ENCODE measurements at places on chromosomes 6 and 20.

GRCh38 chr6:169980826-169981450 lies 229.5 kb downstream of the ERMARD start:
- DNase-seq = no peak

DNA sequence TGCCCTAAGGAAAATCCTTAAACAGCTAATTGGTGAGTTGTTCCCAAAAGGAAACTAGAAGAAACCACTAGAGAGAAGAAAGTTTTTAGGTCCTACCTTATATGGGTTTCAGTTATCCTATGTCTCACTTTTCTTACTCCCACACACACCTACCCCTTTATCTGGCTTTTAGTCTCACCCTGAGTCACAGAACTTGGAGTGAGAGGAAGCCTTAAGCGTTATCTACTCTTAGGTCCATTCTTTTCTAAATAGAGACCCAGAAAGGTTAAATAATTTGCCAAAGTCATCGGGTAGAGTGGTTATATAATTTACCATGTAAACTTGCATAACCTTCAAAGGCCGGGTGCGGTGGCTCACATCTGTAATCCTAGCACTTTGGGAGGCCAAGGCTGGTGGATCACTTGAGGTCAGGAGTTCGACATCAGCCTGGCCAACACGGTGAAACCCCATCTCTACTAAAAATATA lies 4.3 kb upstream of the RPP21 start:
- no peak for DNase-seq

DNA sequence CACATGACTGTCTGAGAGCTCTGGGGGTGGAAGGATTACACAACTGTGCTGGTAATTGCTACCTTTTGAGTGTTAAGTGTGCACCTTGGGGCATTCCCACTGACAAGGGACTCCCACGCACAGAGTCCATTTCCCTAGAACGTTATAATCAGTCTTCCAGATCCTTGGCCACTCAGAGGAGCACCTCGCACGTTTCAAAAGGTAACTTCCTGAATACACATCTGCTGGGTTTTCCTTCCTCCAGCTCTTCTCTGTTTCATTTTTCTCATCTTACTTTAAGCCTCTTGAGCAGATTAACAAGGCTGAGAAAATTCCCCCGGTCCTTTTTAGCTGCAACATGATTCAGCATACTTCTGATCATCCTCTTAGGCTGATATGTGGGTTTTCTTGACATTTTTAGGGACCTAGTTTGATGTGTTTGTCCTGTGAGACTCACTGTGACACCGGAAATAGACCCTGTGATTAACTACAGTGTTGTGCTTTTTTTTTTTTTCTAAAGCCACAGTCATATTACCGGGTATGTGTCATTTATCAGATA lies 98.4 kb upstream of the DUSP22 start:
- DNase-seq = no peak

GRCh38 chr6:85580118-85580877 lies 13.4 kb downstream of the SNX14 start:
- no peak for DNase-seq

GRCh38 chr6:139124887-139125672 lies 9.8 kb upstream of the HECA start:
- DNase-seq = peak; percentile 58

DNA sequence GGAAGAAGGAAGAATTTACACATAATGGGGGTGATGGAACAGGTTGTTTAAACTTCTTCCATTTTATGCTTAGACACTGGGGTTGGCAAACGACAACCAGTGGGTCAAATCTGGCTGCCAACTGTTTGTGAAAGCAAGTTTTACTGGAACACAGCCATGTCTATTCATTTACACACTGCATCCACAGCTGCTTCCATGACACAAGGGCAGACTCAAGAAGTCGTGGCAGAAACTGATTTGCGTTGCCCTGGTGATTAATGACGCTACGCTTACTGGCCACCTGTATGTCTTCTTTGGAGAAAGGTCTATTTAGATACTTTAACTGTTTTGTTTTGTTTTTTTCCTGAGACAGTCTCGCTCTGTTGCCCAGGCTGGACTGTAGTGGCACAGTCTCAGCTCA lies 19.0 kb downstream of the CTCFL start:
- DNase-seq = no peak

GRCh38 chr20:38209736-38210405 lies 44.8 kb upstream of the TGM2 start:
- DNase-seq = no peak

- no peak for DNase-seq
Measured at GRCh38 chr6:23246896-23247295, 677.5 kb downstream of the HDGFL1 start.

- no peak for DNase-seq
Measured at GRCh38 chr20:16263582-16263981, 309.7 kb downstream of the KIF16B start.

DNA sequence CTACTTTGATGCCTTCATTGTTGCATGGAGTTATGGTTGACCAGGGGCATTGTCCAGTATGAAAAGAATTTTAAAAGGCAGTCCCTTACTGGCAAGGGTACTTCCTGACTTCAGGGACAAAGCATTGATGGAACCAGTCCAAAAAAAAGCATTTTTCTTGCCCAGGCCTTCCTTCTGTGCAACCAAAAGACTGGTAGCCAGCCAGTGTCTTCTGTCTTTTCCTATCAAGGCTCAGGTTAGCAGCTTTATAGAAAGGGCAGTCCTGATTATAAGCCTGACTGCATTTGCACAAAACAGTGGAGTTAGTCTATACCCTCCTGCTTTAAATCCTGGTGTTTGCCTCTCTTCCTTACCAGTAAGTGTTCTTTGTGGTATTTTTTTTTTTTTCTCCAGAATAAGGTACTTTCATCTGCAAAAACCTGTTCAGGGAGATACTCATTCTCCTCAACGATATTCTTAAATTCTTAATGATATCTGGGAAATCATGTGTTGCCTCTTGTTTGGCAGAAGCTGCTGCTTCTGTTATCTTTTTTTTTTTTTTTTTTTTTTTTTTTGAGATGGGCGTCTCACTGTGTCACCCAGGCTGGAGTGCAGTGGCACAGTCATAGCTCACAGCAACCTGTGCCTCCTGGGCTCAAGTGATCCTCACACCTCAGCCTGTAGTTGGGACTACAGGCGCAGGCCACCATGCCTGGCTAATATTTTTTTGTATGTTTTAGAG lies 33.9 kb downstream of the SCAF8 start:
- no peak for DNase-seq

GRCh38 chr6:149425224-149425623 lies 25.2 kb downstream of the SUMO4 start:
- no peak for DNase-seq

- DNase-seq = no peak
Measured at GRCh38 chr20:37316116-37316774, 26.8 kb downstream of the MANBAL start.

DNA sequence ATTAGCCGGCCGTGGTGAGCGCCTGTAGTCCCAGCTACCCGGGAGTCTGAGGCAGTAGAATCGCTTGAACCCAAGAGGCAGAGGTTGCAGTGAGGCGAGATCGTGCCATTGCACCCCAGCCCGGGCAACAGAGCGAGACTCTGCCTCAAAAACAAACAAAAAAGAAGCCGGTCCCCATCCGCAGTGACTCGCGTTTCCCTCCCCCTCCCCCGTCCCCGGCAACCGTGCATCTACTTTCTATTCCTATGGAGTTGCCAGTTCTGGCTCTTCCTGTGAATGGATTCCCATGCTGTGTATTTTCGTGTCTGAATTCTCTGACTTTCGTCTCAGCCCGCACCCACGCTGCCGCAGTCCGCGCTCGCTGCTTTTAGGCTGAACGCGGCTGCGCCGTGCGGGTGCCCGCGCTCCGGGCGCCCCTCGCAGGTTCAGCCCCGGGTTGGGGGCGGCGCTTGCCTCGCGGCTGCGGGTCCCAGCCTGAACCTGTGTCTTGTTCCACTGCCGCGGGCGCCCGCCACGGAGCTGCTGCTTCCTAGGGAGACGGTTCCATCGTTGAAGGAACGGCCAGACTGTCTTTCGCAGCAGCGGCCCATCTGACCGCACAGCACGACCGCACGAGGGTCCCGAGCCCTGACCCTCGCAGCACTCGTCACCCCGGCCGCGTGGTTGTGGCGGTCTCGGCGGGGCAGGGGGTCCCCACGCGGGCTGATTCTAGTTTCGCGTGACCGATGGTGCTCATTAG lies 1.1 kb upstream of the MRGBP start:
- no peak for DNase-seq

DNA sequence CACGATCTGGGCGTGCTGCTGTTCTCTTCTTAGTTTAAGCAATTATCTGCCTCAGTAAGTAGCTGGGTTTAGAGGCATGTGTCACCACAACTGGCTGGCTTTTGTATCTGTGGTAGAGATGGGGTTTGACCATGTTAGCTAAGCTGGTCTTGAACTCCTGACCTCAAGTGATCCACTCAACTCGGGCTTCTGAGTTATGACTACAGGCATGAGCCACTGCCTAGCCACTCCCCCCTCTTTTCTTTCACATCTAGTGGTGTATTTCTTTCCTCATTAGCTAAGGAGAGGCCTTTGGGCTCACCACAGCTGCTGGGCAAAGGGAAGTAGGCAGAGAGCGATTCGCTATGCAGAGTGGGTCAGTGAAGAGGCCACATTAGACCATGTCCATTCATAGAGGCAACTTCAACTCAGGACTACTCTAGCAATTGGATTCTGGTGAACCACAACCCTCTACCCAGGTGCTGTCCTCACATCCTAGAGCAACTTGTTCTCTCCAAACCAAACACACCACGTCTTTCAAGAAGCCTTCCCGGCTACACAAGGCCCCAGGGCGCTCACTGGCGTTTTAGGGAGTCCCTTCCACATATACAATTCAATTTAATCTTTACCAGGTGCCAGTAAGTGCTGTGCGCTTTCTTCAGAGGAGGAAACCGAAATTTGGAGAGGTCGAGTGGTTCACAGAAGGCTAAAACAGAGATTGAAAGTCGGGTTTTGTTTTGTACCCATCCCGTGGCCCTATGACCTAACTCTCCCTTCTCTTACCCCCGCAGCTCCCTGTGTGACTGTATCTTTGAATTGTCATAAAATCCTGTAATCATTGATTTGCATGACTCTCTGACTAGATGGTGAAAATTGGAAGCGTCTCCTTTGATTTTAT lies 26.5 kb upstream of the GFOD1 start:
- no peak for DNase-seq

DNA sequence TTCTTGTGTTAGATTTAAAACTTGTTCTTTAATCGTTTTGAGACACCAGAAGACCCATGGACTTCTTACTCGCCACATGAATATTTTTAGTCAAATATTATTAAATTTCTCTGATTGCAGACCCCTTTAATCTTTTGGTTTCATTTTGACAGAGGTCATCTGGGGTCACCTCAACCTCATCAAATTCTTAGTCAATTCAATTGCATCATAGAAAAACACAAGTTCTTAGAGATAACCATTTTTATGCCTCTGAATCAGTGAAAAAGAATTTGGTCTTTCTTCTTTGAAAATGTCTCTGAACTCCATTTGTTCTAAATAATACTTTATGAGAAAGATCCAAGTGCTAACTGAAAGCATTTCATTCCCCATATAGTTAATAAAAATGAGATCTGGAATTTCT lies 55.2 kb upstream of the CBLN4 start:
- DNase-seq = no peak

GRCh38 chr20:35226126-35226883 lies at the start of gene MMP24:
Gene MMP24 (plus strand): TSS chr20:35226690. CDS start chr20:35226739, 49 bp downstream.
- no peak for DNase-seq

DNA sequence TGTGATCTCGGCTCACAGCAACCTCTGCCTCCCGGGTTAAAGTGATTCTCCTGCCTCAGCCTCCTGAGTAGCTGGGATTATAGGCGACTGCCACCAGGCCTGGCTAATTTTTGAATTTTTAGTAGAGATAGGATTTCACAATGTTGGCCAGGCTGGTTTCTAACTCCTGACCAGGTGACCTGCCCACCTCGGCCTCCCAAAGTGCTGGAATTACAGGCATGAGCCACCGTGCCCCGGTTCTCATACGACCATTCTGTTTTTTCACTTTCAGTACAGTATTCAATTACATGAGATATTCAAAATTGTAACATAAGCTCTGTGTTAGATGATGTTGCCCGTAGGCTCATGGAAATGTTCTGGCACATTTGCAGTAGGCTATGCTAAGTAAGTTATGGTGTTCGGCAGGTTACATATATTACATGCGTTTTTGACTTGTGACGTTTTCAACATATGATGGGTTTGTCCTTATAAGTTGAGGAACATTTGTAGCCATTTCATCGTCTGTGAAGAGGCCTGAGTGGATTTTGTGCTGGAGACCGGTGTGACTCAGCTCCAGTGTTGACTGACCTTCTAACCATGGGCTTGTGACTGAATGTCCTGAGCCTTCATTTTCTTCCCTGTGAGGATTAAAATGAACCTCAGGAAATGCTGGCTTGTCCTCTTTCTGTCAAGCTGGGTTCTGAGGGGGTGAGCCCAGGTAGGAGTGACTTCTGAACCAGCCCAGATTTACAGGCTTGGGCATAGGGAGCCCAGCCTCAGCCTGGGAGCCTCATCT lies 12.2 kb downstream of the PPARD start:
- DNase-seq = no peak

DNA sequence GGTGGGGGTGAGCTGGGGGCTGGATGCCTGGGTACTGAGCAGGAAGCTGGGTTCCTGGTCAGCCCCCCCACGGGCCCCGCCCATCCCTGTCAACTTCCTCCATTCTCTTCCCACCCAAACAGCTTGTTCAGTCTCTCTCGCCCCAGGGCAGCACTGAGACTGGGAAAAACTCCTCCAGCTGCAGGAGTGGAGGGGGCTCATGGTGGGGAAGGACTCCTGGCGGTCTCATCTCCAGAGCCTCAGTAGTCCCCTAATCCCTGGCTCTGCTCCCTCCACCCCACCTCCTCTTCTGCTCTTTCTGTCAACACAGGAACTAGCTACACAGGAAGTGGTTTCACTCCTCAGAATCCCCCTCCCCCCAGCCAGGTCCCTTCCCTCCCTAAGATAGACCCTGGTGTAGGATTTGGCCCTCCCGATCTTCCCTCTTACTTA lies at the start of gene GPSM3:
Gene GPSM3, minus strand, starts transcription at position 36 of the 432 bp plus-strand sequence. CDS start 130 bp downstream, outside the sequence.
- DNase-seq = no peak
